Umbilical cord (tissue), 2 donors: ENCODE measurements at places on chromosomes 3 and 15. TPM values are rescaled to one million over a fixed set of nuclear protein-coding genes. Genes with fewer than 3 reads are reported as not detected.

DNA sequence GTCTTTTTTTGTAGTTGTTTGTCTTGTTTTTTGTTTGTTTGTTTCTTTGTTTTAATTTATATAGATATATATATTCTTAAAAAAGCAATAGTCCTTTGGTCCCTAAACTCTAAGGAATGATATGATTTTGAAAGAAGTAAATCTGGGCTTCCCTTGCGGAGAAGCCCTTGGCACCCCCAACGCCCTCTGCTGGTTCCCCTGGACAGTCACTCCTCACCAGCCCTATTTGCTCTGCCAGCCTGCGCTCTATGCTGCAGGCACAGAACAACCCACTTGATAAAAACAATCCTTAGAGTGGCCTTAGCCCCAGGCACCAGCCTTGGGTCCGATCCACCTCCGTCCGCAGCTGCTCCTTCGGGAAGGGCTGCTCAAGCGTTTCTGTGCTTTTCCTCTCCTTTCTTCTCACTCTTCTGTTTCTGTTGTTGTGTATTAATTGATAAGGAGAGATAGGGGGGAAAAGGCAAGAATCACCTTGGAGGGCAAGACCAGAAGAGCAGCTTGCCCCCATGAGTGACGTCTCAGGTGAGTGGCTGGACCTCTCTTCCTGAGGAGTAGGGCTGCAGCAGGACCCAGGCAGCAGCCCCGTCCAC, 13.7 kb upstream of the PARP6 start:
- DNase-seq = no peak

Gene CLN6
- total RNA-seq = 9.6 TPM

DNA sequence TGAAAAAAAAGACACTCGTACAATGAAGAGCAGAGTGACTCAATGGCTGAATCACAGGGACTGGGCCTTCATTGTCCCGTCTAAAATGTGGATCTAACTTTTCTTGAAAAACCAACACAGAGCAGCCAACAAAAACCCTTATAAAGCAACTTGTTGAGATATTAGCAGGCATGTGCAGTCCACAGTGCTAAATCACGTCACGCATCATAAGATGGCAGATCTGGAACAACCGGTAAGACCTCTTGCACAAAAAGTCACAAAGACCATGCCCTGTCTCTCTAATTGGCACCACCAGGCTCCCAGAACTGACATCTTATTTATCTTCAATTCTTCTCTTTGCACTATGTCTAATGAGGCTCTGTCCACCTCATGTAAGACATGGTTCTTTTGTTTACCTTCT, 177.0 kb downstream of the MAGI1 start:
- peak; percentile 41 for DNase-seq

DNA sequence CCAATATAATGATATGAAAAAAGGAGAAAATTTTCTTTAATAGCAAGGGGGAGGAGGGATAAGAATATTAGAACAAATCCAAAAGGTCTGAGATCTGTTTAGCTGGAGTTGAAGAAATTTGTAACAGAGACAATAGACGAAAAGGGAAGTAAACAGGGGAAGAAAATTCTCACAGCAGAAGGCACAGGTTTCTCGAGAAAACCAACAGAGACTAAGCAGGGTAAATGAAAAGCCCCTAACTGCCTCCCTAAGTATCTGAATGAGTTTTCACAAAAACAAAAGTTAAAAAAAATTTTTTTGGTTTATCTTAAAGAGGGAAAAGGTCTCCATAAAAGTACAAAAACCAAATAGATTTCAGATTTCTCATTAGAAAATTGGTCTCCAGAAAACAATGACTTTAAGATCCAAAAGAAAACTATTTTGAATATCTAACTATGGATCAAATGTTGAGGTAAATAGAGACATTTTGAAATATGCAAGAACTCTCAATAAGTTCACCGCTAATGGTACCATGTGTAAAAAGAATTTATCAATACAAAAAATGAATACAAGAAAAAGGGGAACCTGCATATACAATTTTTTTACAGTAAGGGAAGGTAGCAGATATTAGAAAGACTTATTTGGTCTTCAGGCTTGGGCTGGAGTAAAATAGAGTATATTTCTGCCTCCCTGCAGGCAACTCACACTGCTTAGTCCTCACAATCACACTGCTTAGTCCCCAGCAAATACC, 23.9 kb upstream of the NEK10 start:
- no peak for DNase-seq

DNA sequence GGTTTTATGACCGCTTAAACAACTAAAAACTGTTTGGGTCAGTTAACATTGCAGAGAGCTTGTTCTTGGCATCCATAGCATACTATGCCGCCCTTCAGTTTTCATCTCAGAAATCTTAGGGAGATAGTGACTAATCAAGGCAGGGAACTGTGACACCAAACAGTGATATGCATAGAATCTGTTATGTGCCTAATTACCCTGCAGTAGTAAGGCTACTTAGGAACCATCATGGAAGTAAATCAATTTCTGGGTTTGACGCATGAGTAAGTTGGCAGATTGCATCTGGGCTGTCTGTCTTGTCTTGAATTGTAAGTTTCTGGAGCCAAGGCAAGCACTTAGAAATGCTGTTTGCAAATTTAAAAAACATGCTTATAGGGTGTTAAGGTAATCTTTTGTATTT, 22.5 kb downstream of the KCTD6 start:
- no peak for DNase-seq

DNA sequence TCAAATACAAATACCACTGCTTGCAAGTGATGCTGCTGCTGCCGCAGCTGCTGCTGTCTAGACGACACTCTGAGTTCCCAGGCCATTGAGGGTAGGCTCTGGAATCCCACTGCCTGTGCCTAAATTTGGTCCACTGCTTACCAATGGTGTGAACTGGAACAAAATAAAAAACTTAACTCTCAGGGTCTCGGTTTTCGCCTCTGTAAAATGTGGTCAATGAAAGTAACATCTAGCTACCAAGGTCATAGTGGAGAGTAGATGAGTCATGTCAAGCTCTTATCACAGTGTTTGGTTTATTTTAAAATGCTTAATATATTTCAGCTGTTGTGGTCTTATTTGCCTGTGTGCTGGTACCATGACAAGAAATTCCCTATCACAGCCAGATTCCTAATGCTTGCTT, 299.3 kb downstream of the CLSTN2 start:
- no peak for DNase-seq

Gene ZNF662
- 10.4 TPM for total RNA-seq

GRCh38 chr3:136075811-136076210, 110.3 kb downstream of the PPP2R3A start:
- DNase-seq = no peak

- DNase-seq = peak; percentile 33
Observed at GRCh38 chr15:38758043-38758442, 193.4 kb upstream of the RASGRP1 start.

- no peak for DNase-seq
Observed at GRCh38 chr15:72184165-72184811, 13.3 kb downstream of the GRAMD2A start.

- DNase-seq = no peak
Observed at GRCh38 chr3:64444490-64445108, 219.3 kb upstream of the PRICKLE2 start.

Gene ACTRT3
- total RNA-seq = 2.6 TPM

DNA sequence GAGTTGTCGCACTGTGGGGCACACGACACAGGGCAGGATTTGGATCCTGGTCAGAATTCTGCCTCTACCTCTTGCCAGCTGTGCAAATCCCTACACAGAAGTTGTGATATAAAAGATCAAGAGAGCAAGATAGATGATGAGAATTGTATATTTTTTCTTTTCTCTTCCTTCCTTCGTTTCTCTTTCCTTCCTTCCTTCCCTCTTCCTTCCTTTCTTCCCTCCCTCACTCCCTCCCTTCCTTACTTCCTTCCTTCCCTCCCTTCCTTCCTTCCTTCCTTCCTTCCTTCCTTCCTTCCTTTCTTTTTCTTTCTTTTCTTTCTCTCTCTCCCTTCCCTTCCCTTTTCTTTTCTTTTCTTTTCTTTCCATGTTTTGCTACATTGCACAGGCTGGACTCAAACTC, 12.0 kb upstream of the AHSG start:
- DNase-seq = no peak

DNA sequence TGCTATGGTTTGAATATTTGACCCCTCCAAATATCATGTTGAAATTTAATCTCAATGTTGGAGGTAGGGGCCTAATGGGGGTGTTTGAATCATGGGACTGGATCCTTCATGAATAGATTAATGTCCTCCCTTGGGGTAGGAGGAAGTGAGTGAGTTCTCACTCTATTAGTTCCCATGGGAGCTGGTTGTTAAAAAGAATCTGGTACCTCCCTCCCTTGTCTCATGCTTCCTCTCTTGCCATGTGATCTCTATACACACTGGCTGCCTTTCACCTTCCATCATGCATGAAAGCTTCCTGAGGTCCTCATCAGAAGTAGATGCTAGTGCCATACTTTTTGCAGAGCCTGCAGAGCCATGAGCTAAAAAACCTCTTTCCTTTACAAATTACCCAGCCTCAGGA, 177.7 kb upstream of the MCTP2 start:
- DNase-seq = no peak

DNA sequence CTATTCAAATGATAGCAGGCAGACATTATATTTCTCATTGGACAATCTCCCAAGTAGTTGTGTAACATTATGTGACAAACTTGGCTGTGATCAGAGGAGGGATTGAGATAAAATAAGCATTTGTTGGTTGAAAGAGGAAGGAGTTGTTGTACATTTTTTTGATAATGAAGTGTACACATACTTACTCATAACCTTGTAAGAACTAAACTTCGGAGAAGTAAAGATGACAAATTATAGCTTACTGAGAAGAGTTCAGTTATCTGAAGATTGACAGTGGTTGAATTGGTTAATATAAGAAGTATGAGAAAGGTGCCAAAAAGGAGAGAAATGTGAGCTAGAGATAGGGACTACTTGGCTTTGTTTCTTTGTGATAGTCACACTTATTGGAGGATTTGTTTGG, 32.6 kb downstream of the STT3B start:
- no peak for DNase-seq

Gene TBCCD1
- 6.3 TPM for total RNA-seq
